Stimulated activated CD8-positive, alpha-beta memory T cell treated with anti-CD3 and anti-CD28 coated beads, Interleukin-15, amount 100 ng/mL, for 1 hour (primary cell): ENCODE measurements at places on chromosomes 12 and 14.

DNA sequence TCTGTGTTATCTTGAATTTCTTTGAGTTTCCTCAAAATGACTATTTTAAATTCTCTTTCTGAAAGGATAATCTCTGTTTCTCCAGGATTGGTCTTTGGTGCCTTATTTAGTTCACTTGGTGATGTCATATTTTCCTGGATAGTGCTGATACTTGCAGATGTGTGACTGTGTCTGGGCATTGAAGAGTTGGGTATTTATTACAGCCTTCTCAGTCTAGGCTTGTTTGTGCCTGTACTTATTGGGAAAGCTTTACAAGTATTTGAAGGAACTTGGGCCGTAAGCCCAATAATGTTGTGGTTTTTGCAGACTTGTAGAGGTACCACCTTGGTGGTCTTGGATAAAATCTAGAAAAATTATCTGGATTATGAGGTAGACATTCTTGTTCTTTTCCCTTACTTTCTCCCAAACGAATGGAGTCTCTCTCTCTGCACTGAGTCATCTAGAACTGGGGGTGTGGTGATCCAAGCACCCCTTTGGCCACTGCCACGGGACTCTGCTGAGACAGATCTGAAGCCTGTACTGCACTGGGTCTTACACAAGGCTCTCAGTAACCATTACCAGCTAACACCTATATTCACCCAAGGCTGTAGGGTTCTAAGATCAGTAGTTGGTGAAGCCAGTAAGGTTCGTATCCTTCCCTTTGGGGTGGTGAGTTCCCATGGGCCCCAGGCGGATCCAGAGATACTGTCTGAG, 703.7 kb upstream of the MGAT4C start:
- DNase-seq: no peak

- no peak for DNase-seq
These were observed 196.9 kb upstream of the LRFN5 start for GRCh38 chr14:41409806-41410205.

- peak; percentile 65 for DNase-seq
These were observed 5.1 kb upstream of the ZNF839 start for GRCh38 chr14:102314242-102315011.

DNA sequence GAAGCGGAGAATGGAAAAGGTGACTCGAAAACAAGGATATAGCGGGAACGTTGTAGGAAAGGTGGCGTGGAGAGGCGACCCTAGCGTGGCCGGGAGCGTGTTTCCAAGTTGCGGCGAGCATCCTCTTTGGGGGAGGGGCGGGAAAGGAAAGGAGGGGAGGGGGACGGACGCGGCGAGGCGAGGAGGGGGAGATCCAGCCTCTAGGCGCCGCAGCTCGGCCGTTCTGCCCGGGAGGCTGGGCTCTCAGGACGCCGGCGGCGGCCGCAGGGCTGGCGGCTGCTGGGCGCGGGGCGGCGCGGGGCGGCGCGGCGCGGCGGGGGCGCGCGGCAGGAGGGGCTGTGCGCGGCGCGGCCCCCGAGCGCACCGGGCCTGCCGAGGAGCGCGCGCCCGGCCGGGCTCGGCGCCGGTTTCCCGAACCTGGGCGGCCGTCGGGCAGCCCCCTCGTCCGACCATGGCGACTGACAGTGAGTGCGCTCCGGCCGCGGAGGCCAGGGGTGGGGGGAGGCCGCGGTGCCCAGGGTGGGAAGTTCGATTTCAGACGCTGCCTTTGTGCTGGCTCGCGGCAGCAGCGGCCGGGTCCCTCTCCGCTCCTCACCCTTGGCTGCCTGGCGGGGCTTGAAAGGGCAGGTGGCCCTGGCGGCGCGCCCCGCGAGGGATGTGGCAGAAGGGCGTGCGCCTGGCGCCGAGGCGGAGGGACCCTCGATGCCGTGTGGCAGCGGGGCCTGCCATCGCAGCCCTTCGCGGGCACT, 50.3 kb downstream of the SNAPC1 start:
- DNase-seq: no peak

DNA sequence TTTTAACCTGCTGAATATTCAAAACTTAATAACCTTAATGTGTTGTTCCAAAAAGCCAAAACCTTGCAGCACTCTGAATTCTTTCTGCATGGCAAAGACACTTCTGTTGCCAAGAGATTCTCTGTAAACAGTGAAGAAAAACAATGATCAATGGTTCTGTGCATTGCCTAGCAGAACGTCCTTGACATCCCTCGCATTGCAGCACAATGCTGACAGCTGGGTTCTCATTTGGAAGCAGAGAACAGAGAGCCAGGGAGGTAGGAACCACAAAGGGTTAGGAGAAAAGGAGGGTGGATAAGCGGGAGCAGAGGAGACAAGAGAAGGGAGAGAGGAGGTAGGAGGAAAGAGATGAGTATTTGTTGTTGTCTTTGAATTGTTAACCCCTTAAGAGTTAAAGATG, 501.1 kb downstream of the NAV3 start:
- DNase-seq: no peak

DNA sequence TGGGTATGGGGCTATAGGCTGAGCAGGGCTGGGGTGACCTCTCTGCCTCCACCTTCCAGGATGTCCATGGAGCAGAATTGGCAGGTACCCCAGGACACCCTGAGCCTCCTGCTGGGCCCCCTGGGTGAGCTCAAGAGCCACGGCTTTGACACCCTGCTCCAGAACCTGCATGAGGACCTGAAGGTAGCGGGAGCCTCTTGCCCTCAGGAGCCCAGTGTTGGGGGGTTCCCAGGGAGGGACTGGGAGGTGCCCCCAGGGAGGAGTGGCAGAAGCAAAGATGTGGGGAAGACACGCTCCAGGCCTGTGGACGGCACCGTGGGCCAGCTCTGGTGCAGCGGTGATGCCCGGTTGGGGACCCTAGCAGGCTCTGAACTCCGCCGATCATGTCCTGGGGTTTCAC, 8.3 kb downstream of the TNFAIP2 start:
- no peak for DNase-seq

- DNase-seq: peak; percentile 17
These were observed 5.5 kb downstream of the CEP170B start for GRCh38 chr14:104870368-104871144.

DNA sequence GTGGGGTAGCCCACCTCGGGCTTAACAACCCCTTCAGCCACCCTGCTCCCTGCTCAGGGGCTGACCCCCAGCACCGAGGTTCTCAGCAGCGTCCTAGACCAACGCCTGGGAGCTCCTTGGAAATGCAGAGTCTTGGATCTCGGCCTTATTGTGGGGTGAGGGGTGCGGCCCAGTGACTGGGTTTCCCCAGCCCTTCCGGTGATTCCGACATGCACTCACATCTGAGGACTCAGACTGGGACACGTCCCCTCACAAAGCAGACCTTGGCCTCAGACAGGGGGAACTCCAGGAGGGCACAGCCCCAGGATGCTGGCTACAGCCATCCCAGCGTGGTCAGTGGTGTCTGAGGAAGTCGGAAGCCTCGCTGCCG, 117.7 kb downstream of the RFLNA start:
- no peak for DNase-seq

GRCh38 chr12:12734561-12735071, 17.4 kb downstream of the CDKN1B start:
- no peak for DNase-seq

DNA sequence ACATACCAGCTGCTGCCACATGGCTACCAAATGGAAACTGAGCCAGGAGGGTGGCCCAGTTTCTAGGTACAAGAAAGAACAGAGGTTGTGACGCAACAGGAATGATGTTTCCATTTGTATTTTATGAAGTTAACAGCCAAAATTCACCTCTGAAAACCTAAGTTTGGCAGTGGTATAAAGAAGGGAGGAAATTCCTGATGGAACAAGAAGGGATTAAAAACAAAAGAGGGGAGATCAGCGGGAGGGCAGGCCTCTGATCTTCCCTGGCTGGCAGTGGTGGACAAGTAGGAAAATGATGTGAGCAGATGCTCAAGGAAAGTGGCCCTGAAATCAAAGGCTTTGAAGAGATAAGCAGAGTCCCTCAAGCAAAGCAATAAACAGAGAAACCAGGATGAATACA, 47.3 kb upstream of the BCL2L14 start:
- no peak for DNase-seq

- DNase-seq: no peak
These were observed 283.5 kb downstream of the KSR2 start for GRCh38 chr12:117685110-117685926.

- DNase-seq: no peak
These were observed 30.8 kb downstream of the DEGS2 start for GRCh38 chr14:100128688-100129087.

DNA sequence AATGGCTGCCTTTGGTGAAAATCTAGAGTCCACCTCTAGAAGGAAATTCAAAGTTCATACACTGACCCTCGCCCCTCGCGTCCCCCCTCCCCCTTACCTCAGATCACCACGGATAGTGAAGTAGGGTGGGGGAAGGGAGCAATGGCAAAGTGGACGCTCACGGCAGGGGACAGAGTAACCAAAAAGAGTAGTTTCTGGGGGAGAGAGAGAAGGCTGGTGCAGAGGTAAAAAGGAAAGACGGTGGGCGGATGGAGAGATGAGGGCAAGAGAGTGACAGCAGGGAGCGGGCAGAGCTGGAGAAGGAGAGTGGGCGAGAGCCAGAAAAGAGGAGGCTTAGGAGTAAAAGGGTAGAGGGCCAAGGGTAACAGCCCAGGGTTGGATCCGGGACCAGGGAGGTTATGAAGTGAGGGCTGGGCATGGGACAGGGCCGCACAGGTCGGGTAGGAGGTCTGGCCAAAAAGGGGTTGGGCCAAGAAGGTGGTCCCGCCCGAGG, 423 bp downstream of the ALDH6A1 start:
- DNase-seq: no peak

- no peak for DNase-seq
These were observed 9.4 kb downstream of the ANKRD9 start for GRCh38 chr14:102500158-102500662.

- no peak for DNase-seq
These were observed 227.4 kb downstream of the TMEM132D start for GRCh38 chr12:129676411-129676810.

GRCh38 chr12:65997056-65997455, 133.5 kb downstream of the LLPH start:
- no peak for DNase-seq

GRCh38 chr14:104604458-104605449, at the start of gene TMEM179:
TMEM179 (minus strand) TSS chr14:104604772; CDS start chr14:104604741, 31 bp downstream.
- no peak for DNase-seq

DNA sequence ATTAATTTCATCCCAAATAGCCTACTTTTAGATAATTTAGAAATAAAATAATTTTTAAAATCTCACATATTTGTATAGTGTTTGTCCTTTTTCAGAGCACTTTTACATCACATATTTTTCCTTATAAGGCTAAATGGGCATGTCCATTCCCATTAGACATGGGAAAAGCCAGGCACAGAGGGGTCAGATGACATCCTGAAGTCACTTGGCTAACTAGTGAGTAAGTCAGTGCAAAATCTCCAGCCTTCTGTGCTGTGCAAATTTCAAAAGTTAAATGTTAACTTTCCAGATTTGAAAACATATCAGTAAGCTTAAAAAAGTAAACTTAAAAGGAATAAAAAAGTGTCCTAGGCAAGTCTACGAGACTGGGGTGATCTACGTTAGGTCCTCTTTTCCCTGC, 117.4 kb downstream of the EMP1 start:
- DNase-seq: no peak

DNA sequence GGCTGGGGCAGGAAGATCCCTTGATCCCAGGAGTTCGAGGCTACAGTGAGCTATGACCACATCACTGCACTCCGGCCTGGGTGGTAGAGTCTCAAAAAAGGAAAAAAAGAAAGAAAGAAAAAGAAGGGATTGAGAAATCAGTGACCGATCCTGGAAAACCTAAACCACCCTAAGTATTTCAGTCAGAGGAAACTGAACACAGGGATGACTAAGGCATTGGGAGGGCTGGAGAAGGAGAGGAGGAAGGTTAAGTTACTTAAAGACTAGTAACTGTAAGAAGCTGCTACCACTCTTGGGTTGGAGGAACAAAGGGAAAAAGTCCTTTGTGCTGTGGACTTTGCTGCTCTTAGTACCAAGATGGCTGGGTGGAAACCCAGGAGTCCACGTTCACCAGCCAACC, 10.6 kb downstream of the HHIPL1 start:
- no peak for DNase-seq

DNA sequence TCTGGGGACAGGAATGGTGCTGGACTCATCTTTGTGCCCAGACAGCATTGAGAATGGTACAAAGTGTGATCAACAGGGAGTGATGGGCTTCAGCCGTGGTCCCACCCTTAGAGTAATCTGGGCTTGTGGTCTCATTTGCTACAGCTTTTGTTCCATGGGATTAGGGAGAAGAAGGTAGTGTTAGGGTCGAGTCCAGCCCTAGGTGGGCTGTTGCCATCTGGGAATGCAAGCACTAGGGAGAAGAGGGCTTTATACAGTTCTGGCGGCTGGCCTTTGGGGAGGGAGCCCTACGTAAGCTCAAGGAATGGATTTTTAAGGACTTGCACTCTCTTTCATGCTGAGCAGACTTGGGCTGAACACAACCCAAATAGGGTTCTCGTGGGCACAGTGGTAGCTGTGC, 4.9 kb downstream of the PLEKHG3 start:
- DNase-seq: no peak

DNA sequence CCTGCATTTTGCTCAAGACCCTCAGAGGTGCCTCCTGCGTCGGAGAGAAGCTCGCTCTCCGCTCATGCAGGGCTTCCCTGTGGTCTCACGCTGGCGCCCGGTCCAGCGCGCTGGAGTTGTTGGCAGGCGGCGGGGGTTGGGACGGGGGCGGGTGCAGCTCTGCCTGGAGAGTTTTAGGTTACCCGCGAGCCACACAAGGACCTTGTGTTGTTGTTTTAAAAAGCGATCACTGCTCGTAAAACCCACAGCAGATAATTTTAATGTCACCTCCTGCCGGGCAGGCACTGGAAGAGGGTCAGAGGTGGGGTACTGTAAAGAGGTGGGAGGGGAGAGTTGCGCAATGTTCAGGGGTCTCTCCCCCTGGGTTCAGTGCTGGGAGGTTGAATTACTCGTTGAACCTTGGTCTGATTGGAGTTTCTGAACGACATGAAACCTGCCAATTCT, 850 bp downstream of the SMOC1 start:
- DNase-seq: no peak

DNA sequence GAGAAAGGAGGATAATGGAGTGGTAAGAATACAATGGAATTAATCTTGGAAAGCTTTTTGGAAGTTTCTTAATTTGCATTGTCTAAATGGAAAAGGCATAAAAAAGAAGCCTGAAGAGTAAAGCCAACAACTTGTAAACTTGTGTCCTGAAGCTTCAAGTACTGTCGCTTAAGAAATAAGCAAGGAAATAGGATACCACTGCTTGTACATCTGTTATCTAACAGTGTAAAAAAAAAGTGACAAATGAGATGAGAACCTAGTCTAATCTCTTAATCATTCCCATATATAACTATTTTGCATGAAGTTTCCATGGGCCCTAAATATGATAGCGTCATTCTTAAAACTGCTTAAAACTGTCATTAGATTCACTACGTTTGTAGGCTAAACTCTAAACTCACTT, 134.0 kb upstream of the DYRK2 start:
- no peak for DNase-seq

DNA sequence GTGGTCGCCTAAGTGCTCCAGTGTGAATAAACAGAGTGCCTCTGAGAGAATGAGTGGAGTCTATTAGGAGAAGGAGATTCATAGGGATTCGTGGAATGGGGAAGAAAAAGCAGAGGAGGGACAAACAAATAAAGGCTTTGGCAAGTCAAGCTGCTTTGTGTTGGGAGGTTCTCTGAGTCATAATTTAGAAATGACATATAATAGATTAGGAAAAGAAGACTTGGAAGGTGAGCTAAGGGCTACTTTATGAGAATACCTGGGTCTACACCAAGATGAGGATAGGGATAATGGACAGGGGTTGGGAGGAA, 6.4 kb upstream of the NTN4 start:
- no peak for DNase-seq
